GM12891 (cell line): ENCODE measurements at places on chromosomes 13 and 19.

GRCh38 chr13:47372751-47373150 lies 475.9 kb upstream of the HTR2A start:
- no peak for DNase-seq

- no peak for DNase-seq
These were observed 20.1 kb downstream of the SH3GL1 start for GRCh38 chr19:4380254-4380727.

- no peak for DNase-seq
These were observed 913.2 kb upstream of the GPC6 start for GRCh38 chr13:92313382-92313781.

DNA sequence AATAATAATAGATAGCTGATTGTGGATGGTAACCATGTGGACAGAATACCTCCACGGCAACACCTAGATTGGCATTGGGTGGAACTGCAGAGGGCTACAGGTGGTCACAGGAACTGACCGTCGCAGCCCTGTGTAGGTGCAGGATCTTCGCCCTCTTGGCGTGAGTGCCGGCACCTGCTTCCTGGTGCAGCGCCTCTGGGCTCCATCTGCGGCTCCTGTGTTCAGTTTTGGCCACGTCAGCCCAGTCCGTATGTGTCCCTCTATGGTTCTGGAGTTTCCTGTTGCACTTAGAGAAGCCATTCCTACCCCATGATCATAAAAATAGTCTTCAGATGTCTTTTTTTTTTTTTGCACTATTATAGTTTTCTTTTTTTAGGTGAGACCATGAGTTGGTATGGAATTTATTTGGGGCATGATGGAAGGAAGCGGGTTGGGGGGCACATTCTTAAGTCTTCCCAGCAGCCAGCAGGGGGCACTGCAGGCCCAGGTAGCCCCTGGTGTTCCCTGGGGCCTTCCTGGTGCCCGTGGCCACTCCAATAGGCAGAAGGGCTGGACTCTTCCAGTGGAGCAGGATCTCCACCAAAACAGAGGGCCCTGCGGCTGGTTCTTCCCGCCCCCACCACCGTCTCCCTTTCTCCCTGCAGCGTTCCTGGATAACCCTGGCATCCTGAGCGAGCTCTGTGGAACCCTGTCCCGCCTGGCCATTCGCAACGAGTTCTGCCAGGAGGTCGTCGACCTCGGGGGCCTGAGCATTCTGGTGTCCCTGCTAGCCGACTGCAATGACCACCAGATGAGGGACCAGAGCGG lies 10.1 kb upstream of the SLC25A42 start:
- peak; percentile 70 for DNase-seq

GRCh38 chr19:18289471-18290301 lies 8.3 kb upstream of the JUND start:
- no peak for DNase-seq

DNA sequence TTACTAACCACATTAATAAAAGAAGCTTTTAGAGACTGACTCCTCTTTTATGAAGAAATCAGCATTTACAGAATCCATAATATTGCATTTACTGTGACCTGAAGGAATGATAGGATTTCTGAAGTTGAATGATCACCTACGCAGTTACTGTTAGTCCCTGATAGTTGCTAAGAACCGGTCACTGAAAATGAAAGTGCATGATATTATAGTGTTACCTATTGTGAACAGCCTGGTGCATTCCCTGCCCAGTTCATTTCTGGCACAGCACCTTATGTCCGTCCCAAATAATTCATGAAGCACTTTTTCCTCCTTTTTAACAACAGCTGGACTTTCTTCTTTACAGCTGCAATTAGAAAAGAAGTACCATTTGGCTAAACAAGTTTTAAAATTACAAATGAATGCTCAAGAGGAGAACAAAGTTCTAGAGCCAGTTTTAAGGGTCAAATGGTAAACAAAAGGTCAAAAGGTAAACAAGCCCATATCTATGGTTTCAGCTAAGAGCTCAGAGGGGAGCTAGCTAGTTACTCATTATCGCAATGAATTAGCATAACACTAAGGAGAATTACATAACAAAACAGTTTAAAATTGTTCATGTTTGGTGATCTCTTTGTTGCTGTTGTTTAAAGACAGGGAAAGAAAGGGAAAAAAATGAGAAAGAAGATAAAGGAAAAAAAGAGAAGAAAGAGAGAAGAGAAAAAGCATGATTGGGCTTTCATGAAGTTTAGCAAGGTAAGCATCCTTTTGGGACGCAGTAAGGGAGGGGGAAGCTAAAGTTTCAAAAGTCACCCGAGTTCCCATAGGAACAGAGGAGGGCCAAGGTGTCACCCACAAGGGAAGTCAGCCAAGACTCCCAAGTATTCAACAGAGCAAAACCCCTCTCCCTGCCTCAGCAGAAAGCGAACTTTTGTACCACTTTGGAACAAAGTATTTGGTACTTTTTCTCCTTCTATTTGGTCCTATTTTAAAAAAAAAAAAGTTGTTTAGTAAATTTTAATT lies 50.2 kb downstream of the FLT3 start:
- DNase-seq, result no peak

DNA sequence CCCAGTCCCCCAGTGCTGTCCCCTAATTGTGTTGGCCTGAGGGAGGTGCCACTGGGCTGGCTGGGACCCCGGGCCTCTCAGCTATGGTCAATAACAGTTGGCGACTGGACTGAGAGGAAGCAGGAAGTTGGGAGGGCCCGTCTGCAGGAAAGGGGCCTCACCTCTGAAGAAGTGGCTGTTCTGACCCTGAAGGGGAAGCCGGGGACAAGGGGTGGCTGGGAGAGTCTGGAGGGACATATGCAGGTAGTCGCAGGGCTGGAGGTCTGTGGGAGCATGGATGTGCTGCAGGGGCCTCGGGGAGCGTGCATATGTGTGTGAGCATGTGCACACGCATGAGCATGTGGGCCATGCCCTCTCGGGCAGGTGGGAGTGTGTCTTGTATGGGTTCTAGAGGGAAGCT lies 5.9 kb downstream of the PKN1 start:
- no peak for DNase-seq

GRCh38 chr19:49912965-49913685 lies 15.9 kb upstream of the ATF5 start:
- DNase-seq, result no peak

- DNase-seq, result no peak
These were observed 185.2 kb upstream of the IRS2 start for GRCh38 chr13:109971456-109972090.

GRCh38 chr13:114097212-114097892 lies 35.1 kb downstream of the RASA3 start:
- DNase-seq, result no peak

GRCh38 chr13:78595495-78596398 lies 7.6 kb downstream of the POU4F1 start:
- no peak for DNase-seq

DNA sequence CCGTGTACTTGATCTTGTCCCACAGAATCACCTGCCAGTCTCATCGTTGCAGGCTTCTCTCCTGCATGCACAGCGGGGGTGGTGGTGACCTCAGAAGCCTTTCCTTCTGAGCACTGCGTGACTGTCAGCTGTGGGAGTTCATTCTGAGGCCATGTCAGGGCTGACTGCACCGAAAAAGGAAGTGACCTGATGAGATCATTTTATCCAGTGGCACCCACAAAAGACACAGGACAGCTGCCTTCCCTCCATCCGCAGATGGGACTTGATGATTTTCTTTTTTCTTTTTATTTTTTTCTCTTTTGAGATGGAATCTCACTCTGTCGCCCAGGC lies 89.7 kb downstream of the RAB20 start:
- DNase-seq, result peak; percentile 80

- DNase-seq, result no peak
These were observed 17.1 kb downstream of the ELAVL1 start for GRCh38 chr19:7988307-7988706.

- DNase-seq, result no peak
These were observed 5.4 kb upstream of the NTN5 start for GRCh38 chr19:48678201-48678600.

GRCh38 chr13:46748300-46748699 lies 48.7 kb downstream of the ESD start:
- no peak for DNase-seq

GRCh38 chr19:10260141-10260584 lies 8.1 kb downstream of the MRPL4 start:
- DNase-seq, result no peak

DNA sequence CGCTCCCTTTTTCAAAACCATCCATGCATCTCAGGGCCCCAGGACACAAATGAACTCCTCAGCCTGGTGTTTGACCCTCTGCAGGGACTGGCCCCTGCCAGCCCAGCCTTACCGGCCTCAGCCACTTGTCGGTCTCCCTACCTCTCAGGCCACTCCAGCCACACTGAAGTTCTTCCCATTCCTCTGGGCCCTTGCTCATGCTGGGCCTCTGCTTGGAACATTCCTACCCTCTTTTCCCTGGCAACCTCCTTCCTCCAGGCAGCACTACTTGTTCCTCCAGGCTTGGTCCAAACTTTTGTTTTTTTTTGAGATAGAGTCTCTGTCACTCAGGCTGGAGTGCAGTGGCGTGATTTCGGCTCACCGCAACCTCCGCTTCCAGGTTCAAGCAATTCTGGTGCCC lies 7.6 kb upstream of the EGLN2 start:
- no peak for DNase-seq

GRCh38 chr13:44124352-44124751 lies 244.6 kb downstream of the LACC1 start:
- no peak for DNase-seq

- DNase-seq, result no peak
These were observed 27.5 kb upstream of the TFDP1 start for GRCh38 chr13:113557013-113557412.

GRCh38 chr19:43901395-43902390 lies 33.4 kb downstream of the ZNF45 start:
- DNase-seq, result peak; percentile 45

DNA sequence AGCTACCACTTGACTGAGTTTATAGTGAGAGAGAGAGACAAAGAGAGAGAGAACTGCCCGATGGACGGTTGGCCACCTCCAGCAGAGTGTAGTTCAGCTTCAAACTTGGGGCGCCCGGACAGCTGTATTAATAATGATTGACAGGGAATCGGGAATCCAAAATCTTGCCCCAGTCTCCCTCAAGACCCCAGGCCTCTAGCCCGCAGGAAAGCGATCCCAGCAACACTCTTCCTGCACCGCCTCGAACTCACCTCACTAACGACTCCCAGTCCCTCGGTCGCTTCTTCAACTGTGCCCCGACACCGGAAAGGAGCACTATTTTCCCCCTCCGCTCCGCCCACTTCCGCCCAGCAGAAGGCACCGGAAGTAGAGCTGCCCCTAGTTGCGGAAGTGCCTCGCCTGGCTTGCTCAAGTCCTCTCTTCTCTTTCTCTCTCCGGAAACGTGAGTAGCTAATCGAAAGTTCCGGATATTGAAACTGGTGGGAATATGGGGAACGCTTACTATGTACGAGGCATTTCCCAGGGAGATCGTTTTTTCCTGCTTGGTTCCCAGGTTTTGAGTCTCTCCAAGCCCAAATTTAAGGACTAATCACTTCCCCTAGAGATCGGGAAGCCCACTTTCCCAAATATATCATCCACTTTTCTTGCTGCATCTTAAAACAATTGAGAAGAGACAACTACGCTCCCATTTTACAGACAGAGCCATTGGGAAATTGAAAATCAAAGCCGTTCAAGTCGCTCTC lies at the start of gene NOSIP:
NOSIP (minus strand) TSS at position 293 of the 743 bp plus-strand sequence. CDS start 19,865 bp downstream, outside the sequence.
- peak; percentile 77 for DNase-seq

- DNase-seq, result no peak
These were observed 1891.6 kb upstream of the PCDH20 start for GRCh38 chr13:63307228-63307627.

DNA sequence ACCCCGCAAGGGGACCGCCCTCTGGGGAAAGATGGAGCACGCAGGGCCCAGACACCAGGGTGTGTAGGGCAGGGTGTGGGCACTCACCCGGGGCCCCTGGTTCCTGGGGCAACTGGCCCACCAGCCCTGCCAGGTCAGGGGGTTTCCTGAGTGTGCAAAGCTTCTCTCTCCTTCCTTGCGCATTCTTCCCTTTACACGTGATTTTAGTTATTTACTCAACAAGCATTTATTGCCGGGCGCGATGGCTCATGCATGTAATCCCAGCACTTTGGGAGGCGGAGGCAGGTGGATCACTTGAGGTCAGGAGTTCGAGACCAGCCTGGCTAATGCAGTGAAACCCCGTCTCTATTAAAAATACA lies 20.4 kb downstream of the PRR36 start:
- DNase-seq, result no peak

- no peak for DNase-seq
These were observed 213.0 kb downstream of the ZIC5 start for GRCh38 chr13:99758460-99759162.

DNA sequence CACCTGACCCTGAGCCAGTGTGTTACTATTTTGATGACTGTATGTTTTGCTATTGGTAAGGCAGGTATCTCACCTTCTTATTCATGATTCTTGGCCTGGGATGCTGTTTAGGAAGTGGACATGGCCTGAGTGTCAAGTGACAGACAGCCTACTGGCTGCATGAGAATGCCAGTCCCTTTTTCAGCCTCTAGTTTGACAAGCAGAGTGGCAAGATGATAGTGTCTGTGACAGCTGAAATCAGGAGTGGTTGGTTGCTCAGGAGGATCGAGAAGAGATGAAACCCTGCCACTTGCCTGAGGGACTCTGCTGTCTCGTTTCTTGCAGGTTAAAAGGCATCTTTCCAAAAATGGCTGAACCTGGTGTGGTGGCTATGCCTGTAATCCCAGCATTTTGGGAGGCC lies 7.1 kb upstream of the ELOF1 start:
- no peak for DNase-seq

- no peak for DNase-seq
These were observed 1251.9 kb downstream of the PCDH17 start for GRCh38 chr13:58883405-58883804.

DNA sequence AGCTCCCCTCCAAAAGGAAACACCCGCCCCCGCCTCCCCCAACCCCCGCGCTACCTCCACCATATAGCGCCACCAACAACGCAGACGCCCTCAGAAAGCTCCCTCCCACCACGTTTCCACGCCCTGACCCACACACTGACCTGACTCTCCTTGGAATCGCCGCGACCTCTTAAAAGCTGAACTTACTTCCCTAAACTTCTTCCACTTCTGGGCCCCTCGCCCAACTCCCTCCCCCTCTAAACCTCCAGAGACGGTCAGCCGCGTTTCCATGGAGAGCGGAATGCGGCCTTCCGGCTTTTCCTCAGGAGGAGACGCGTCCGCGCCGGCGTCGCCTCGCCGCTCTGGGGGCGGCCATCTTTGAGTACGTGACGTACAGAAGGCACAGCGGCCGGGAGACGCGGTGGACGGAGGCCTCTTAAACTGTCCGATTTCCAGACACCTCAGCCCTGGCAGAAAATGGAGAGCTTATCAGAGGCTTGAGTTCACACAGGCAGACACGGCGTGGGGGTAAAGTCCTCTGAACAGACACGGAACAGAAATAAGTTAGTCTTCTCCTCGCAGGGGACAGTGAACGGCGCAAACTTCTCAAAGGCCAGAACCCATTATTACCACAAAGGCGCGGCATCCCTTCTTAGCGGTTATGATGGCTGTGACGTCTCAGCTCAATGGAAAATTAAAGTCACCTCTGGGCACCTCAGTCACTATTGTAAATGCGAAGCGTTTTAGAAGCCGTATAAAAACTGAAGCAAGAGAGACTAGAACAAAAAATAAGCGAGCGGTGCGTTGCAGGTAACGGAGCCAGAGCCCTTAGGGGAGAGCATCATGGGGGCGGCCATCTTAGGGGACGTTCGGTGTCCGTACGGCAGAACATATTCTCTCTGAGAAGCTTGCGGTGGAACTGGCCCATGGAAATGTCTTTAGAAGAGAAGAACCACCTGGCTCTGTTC lies at the start of gene ZNF432:
ZNF432 (minus strand) TSS at position 284 of the 947 bp plus-strand sequence. CDS start 1,970 bp downstream, outside the sequence.
- peak; percentile 65 for DNase-seq

- no peak for DNase-seq
These were observed 12.7 kb upstream of the LILRA2 start for GRCh38 chr19:54560881-54561385.
